NCI-H1694 treated with DMSO at 0.1 percent for 48 hours (cell line): ENCODE measurements at places on chromosomes 6 and 20.

DNA sequence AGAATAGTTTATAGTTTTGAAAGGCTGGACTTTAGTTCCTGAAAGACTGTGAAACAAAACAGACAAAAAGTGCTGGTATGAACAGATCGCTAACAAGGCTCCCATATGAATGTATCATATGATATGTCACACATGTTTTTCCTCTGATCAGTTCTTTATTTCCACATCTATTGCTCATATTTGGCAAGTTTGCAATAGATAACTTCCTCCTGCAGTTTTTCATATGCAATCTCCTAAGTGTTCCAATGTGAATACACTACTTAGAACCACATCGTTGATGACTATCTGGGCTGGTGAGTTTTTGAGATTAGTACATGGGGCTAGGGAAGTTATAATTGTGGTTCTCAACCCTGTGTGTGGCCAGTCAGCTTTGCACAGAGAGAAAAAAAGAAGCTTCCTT is 23.1 kb downstream of the CRYBG1 start:
- no peak for DNase-seq

DNA sequence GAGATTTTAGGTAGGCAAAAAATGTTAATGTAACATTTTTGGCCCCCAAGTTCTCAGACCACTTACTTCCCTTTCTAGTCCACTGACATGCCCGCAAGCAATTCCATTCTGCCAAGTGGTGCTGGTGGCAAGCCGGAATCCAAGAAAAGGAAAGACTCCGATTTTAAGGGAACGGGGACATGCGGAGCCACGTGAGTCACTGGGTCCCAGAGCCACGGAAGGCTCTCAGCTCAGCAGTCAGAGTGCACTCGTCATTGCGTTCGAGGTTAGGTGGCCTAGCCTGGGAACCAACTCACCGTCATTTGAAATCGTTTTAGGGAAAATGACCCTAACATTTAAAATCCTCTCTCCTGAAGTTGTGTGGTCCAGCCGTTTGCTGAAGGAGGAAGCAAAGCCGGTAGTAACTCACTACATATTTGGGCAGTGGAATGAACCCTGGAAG is 711 bp upstream of the SIRT5 start:
- no peak for DNase-seq

DNA sequence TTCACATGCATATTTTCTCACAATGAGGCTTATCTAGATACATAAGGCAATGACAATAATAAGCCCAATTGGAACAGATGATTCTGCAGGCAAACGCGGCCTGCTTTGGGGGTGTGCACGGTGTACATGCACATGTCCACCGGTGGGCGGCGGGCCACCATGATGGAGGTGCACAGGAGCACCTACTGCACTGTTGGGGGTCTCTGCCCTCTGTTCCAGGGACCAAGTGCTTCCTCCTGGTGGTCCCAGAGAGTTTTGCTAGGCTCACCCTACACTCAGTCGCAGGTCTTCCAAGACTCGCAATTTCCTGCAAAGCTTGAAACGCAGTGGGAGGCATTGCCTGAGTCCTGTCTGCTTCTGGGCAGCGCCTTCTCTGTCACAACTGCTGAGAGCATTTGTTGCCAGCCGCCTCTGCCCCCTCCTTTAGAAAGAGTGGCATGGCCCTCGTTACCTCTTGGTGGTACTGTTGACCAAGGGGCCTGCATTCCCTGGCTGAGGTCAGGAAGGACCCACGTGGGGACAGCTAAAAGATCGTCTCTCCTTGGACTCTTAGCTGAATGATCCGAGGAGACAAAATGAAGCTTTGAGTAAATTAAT is 135.3 kb downstream of the ERMARD start:
- no peak for DNase-seq

- DNase-seq = no peak
Observed at GRCh38 chr20:43895235-43895634, 19.4 kb upstream of the TOX2 start.

DNA sequence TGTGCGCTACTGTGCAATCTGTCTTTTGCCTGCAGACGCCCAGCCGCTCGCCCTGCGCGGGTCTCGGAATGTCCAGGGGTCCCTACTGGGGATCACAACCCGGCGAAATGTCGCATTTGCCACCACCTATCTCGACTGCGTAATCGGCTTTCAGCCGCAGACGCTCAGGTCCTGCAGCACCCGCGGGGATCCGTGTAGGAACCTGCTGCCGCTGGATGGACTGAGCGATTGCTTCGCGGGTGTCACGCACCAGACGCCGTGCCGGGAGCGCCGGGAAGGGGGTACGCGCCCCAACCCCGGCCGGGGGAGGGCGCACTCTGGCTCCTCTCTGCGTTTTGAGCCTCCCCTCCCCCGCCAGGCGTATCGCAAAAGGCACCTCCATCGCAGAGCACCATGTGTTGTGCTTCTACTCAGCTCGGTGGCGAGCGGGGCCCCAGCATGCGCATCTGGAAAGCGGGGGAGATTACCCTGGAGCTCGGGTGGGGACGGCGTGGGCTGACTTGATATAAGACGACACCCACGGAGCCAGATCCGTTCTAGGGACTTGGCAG is 747 bp upstream of the PTPRA start:
- DNase-seq = peak; percentile 55

DNA sequence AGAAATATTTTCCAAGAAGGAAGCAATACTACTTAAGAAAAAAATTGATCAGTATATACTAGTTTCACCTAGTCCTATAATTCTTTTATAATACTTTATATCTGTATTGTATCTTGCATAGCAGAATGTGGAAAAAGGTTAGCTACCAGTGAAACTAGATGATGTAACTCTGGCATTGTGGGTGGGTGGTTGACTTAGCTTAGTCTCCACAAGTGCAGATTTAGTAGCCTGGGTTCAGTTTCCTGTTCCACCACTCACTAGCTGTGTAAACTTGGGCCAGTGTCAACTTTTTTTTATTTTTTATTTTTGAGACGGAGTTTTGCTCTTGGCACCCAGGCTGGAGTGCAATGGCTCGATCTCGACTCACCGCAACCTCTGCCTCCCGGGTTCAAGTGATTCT is 2.0 kb downstream of the MUC21 start:
- no peak for DNase-seq

DNA sequence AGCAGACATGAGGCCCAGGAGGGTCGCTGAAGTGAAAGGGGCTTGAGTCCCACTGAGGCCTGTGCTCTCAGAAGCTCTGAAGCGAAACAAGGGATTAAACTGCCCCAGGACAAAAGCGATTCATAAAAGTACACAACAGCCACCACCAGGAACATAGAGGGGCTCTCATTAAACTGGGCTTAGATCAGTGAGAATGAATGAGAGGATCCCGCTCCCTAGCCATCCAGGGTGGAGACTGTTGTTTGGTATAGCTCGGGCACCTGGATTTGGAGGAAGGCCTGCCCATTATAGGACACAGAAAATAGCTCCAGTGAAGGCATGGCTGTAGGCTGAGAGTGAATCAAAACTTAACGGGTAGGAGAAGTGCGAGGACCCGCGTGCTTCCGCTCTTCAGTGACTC is 91.6 kb upstream of the TAB2 start:
- DNase-seq = no peak

- DNase-seq = no peak
Observed at GRCh38 chr20:37352608-37352980, 6.7 kb downstream of the SRC start.

DNA sequence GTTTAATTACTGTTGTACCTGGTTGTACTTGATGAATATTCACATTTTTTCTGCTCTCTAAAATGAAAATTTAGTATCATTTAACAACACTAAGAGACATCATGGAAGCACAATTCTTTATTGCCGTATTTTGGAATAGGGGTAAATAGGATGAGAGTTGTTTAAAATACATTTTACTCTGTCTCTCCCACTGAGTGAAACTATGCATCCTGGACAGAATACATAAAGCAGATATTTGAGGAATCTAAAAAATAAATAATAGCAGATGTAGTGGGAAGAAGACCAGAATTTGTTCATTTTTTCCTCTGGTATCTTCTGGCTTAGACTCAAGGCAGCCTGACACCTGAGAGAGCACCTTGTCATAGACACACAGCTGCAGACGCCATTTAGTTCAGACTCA is 119.1 kb upstream of the AHI1 start:
- no peak for DNase-seq

- DNase-seq = no peak
Observed at GRCh38 chr6:3340358-3340802, 81.6 kb downstream of the PSMG4 start.

DNA sequence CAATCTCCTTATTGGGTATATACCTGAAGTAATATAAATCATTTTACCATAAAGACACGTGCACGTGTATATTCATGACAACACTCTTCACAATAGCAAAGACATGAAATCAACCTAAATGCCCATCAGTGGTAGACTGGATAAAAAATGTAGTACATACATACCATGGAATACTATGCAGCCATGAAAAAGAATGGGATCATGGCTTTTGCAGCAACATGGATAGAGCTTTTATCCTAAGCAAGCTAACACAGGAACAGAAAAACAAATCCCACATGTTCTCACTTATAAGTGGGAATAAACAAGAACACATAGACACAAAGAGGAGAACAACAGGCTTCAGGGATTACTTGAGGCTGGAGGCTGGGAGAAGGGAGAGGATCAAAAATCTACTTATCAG is 208.3 kb upstream of the QKI start:
- no peak for DNase-seq

GRCh38 chr6:36800223-36801076 is 38.8 kb downstream of the CPNE5 start:
- no peak for DNase-seq

- DNase-seq = no peak
Observed at GRCh38 chr20:752291-752690, 16.0 kb downstream of the SLC52A3 start.

- DNase-seq = no peak
Observed at GRCh38 chr20:54197621-54198604, 10.0 kb upstream of the PFDN4 start.

DNA sequence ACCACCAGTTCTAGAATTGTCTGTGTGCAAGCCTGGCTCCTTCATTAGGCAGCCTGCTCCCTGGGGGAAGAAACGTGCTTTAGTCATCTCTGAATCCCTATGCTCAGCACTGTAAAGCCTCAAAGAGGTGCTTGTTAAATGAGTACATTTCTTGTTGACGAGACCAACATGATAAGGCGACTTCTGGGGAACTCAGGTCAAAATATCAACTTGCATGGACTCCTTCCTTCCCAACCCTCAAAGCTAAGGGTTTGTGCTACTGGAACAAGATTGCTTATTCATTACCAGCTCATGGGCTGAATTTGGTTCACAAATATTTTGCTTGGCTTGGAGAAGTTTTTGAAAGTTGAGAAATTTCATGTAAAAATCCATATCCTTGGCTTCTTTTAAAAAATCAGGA is 10.6 kb downstream of the KCNG1 start:
- no peak for DNase-seq

- DNase-seq = no peak
Observed at GRCh38 chr6:152499931-152500330, 137.2 kb downstream of the SYNE1 start.

GRCh38 chr6:169386411-169387057 is 132.9 kb upstream of the THBS2 start:
- DNase-seq = no peak

GRCh38 chr6:41372832-41373626 is 37.6 kb downstream of the NCR2 start:
- DNase-seq = no peak

- DNase-seq = no peak
Observed at GRCh38 chr6:154440022-154440421, 70.5 kb downstream of the CNKSR3 start.

DNA sequence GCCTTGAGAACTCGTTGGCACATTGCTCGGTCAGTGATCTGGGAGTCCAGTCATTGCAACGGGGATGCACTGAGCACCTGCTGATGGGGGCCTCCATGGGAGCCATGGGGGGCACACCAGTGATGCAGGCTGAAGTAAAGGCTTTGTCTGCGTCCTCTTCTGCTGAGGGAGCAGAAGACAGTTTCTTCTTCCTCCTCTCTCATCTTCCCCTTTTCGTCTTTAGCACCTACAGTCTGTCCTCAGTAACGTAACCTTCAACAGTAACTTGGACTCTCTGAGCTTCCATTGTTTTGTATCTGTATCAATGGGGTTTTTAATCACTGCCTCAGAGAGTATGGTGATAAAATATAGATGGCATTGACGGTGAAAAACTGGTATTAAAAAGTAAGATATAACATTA is 240.0 kb downstream of the TMEM242 start:
- no peak for DNase-seq

DNA sequence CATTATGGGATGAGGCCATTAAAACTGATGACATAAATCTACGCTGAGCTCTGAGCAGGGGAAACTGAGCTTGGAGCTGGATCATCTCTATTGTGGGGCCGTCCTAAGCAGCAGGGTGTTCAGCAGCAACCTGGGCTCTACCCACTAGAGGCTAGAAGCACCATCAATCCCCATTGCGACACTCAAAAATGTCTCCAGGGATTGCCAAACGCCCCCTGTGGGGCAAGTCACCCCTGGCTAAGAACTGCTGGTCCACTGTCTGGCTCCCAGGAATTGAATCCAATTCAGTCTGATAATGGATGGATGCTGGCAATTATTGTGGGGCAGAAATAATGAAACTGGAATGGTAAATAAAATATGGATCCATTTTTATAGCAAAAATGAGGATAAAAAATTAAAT is 38.2 kb downstream of the PMEPA1 start:
- no peak for DNase-seq

DNA sequence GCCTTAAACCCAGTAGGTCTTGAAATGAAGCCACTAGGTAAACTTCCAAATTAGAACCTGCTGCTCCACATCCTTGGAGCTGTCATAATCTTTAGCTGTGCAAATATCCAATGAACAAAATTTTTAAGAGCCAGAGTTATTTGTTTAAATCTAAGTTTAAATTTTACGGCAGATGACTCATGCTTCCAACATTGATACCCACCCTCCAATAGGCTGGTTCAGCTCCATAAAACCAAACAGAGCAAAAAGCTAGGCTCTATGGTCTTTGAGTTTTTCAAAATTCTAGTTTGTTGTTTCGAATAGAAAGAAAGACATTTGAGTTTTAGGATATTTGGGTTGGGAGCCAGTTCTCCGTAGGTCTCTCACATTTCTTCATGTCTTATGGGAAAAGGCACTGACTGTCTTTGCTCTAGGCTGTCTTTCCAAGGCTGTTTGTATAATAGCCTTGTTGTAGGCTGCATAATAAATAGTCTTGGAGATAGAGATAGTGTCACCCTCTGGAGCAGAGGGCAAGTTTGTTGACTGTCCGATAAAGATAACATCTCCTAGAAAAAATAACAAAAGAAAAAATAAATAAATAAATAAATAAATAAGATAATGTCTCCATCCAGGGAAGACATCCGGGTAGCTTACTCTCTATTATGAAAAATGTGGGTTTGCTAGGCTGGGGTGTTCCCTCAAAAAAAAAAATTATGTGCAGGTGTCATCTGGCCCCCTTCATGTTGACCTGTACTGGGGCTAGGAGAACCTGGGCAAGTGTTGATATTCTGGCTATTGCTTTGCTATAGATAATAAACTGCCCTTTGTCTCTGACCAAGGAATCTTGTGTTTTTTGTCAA is 36.5 kb downstream of the SLC2A12 start:
- no peak for DNase-seq
